Activated gamma-delta T cell treated with Interleukin-2 at 50 U/mL for 16 hours (primary cell): ENCODE measurements at places on chromosomes 3 and 15.

DNA sequence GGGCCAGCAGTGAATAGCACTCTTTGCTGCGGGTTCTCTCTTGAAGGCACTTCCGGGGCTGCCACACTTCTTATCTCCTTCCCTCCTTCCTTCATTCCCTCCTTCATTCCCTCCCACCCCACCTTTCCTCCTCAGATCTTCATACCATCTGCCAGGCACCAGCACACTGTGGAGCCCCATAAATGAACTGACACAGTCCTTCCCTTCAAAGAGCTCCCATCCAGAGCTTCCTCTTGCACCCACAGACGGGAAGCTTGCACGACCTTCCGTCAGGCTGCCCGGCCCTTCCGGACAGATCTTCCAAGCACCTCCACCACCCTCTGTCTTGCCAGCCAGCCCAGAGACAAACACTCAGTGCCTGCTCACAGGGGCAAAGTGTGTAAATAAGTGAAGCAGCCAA is 65.4 kb upstream of the HERC1 start:
- DNase-seq: no peak

GRCh38 chr15:49103002-49103401 is 52.4 kb downstream of the COPS2 start:
- DNase-seq: no peak

- no peak for DNase-seq
Observed at GRCh38 chr15:52124270-52124880, 11.8 kb upstream of the BCL2L10 start.

- no peak for DNase-seq
Observed at GRCh38 chr15:29044503-29044901, 158.7 kb downstream of the APBA2 start.

- peak; percentile 33 for DNase-seq
Observed at GRCh38 chr3:101643861-101644613, 32.9 kb downstream of the ZBTB11 start.

DNA sequence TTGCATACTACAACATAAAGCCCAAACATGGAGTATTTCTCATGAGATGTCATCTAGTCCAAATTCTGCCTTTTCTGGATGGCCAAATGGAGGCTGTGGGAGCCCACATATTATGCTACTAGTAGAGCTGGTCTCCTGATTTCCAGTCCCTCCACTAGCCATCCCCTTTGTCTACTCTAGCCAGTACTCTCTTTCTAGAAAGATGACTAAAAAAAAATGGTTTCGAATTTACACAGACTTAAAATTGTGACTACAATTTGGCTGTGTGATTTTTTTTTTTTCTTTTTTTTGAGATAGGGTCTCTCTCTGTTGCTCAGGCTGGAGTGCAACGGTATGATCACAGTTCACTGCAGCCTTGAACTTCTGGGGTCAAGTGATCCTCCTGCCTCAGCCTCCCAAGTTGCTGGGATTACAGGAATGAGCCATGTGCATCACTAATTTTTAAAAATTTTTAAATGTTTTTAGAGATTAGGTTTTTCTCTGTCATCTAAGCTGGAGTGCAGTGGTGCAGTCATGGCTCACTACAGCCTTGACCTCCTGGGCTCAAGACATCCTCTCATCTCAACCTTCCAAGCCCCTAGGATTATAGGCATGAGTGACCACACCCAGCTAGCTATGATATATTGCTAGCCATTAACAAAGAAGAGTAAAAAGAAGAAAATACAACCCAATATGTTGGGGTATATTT is 273.9 kb downstream of the ADAMTSL3 start:
- no peak for DNase-seq

- DNase-seq: no peak
Observed at GRCh38 chr15:63941698-63942465, 104.4 kb downstream of the DAPK2 start.

DNA sequence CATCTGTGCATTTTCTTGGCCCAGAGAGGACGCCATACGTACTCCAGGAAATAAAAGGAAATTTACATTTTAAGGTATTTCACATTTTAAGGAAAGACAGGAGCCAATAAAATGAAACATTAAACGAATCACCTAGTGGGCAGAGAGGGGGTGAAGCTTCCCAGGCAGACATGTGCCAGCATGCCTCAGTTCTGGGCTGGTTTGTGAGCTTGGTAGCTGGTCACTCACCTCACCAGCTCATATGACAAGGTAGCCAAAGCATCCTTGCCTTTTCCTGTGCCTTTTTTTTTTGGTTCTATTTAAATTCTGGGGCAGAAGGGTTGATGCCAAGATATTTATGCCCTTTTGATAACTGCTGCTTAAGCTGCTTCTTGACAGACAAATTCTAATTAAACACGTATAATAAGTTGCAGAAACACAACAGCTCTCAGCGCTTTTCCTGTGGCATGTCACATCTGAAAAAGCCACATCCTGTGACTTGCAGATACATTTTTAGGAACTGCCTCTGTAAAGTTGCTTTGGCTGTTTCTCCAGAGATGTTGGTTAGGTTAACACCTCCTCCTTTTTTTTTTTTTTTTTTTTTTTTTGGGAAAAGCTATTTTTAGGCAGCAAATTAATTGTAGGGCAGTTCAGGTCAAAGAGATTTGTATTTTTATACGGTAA is 218.6 kb downstream of the PDCD6IP start:
- DNase-seq: peak; percentile 13

GRCh38 chr3:195250473-195251251 is 20.3 kb downstream of the XXYLT1 start:
- DNase-seq: no peak

- DNase-seq: no peak
Observed at GRCh38 chr15:52136442-52136980, 23.9 kb upstream of the BCL2L10 start.

GRCh38 chr15:78638658-78639314 is 2.2 kb downstream of the CHRNB4 start:
- DNase-seq: peak; percentile 45

- DNase-seq: no peak
Observed at GRCh38 chr3:2218816-2219215, 120.2 kb downstream of the CNTN4 start.

DNA sequence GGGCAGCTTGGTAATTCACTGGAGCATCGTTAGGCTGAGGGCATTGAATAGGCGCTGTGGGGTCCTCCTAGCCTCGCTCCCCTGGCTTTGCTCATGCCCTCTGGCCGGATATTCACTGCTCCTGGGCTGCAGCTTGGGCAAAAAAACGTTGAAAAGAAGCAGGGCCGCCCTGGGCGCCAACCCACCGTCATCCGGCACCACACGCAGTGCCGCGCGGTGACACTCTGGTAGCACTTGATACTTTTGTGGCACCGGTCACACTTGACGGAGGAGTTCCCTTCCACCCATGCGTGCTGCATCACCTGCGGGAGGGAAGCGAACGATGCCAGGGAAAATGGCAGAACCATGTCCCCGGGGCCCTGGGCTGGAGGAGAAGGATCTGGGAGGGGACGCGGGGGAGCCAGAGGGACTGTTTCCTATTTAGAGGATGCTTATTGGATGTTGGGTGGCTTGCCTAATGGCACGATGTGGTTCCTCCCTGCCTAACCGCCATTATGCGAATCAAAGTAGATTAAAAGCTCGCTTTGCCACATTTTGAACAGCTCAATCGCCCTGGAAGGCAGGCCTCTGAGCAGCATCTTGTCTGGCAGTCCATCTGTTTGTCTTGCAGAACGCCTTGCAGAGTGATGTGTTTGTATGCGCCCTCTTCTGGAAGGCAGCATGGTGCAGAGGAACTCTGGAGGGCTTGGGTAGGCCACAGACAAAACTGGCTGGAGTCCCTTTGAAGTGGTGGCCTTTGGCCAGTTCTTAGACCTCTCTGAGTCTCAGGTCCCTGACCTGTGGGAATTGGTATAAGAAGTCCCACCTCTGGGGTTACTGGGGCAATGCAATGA is 93.2 kb downstream of the DGKG start:
- no peak for DNase-seq

DNA sequence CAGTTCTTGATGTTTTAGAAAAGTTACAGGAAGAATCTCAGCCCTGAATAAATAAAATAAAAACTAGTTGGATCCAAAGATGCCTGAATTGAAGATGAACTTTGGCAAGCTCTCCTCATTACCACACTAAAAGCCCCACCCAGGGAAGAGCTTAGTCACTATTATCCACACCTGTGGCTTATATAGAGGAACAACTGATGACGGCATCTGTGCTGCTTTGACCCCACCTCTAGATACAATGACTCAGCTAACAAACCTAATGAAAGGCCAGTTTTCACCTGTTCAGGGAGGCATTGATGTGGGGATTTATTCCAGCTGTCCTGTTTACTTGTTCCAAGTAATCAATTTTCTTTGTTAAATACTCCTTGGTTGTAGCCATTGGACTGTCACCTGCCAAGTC is 604.7 kb upstream of the EPHA6 start:
- no peak for DNase-seq

DNA sequence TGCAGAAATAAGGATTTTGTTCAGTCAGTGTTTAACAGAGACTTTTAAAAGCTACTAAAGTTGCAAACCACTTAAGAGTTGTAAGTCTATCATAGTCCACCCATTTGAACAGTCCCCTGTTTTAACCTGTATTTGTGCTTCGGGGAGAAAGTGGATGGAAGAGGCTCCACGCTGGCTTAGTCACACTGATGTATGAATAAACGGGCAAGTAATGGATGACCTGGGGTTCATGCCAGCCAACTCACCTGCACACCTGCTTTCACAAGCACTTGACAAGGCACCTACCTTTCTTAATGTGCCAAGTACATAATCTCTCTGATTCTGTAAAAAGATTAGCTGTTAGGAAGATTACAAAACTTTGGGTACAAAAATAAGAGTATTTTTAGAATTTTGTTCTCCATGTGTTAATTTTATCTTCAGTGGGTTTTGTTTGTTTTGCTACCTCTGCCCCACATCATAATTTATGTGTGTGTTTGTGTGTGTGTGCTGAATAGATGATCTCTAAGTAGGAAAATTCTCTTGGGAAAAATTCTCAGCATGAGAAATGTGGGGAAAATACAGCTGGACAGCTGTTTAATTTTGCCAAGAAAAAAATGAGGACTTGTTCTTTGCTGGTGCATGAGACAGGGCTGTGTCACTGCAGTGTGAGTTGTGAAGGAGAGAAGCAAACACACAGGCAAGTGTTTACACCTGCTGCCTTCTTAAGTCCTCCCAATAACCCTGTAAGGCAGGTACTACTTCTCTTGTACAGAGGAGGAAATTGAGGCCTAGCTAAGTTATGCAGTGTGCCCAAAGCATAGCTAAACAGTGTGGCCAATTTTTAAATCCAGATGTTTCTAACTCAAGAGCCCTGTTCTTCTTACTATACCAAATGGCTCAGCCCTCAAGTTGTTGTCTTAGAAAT is 181.2 kb upstream of the IL12A start:
- no peak for DNase-seq

GRCh38 chr3:59595830-59596229 is 546.0 kb upstream of the CFAP20DC start:
- no peak for DNase-seq

- DNase-seq: no peak
Observed at GRCh38 chr3:81531263-81531662, 230.2 kb downstream of the GBE1 start.

- peak; percentile 68 for DNase-seq
Observed at GRCh38 chr15:84747416-84748273, 747 bp upstream of the ZNF592 start.

DNA sequence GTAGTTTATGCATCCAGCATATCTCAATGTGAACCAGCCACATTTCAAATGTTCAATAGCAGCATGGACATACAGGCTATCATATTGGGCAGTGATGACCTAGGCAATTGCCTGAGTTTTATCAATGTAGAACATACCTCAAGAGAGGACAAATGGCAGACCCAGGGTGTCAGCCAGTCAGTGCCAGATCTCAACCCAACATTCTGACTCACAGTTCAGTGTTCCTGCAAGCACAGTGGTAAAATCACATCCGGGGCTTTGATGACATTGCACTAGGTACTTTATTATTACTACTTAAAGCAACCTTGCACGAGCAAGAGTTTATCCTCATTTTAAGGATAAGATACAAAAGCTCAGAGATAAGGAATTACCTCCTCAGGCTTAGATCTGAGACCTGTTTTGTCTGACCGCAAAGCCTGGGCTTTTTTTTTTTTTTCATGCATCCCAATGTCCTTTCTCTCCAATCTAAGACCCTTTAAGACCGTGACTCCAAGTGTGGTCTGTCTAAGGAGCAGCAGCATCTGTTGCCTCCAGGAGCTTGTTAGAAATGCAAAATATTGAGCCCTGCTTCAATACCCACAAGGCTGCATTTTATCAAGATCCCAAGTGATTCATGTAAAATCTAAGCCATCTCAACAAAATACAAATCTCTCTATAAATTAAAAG is 60.1 kb downstream of the SLC12A1 start:
- DNase-seq: no peak

DNA sequence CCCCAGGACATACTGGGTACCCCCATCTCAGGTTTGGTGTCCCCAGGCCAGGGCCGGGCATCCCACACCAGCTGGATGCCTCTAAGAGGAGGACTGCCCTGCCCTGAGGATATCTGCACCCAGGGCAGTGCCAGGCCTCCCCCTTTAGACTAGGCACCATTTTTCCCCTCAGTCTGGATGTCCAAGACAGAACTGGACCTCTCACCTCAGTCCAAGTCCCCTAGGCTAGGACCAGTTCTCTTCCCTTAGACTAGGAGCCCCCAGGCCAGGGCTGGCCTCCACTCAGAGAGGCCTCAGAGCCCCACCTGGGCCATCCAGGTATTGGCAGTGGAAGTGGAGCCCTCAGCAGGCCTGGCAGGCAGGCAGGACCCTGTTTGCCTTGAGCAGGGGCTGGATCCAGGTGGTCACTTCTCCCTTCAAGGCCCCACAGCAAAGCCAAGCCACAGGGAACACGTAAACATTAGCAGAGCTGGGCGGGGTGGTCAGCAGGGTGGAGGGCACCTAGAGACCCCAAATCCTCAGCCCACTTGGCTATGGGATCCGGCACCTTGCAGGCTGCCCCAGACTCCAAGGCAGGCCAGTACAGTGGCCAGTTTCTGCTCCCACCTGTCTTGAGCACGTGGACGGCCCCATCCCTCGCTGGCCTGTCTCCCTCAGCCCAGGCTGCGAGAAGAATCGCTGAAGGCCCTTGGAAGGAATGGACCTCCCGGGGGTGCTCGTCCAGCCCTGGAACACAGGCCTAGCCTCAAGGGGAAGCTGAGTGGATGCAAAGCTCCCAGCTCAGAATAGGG is 28.3 kb downstream of the PTH1R start:
- DNase-seq: no peak

- no peak for DNase-seq
Observed at GRCh38 chr3:122890077-122890719, 95.3 kb downstream of the SLC49A4 start.

GRCh38 chr15:60616628-60617027 is 137.7 kb upstream of the ICE2 start:
- no peak for DNase-seq

GRCh38 chr3:18046131-18046915 is 303.9 kb upstream of the TBC1D5 start:
- DNase-seq: no peak
